ENCODE measurements at places on chromosomes 2 and 18.

DNA sequence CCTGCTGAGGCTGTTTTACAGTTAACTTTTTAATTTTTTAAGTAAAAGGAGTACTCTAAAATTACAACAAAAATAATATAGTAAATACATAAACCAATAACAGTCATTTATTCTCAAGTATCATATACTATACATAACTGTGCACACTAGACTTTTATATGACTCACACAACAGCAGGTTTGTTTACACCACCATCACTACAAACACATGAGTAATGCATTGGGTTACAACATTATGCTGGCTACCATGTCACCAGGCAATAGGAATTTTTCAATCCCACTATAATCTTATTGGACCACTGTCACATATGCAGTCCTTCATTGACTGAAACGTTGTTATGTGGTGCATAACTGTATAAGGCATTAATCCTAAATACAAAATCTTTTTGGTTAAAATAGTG, 42.5 kb downstream of the RASGRP3 start:
- DNase-seq: no peak

GRCh38 chr2:236637686-236638569, 68.3 kb downstream of the ACKR3 start:
- no peak for DNase-seq

DNA sequence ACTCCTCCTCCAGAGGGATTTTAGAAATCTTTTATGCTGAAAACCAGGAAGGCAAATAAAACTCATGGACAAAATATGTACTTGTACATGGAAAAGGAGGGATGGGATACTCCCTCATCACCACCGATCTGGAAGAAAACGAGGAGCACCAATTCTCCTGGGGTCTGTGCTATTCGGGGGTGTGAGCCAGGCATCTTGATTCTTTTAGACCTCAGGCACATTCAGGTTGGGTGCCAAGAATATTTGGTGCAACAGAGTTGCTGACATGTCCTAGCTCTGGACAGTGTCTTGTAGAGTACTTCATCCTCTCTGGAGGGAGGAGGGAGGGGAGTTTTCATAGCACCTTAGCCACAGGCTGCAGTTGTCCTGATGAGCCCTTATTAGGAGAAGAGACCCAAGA, 163.0 kb downstream of the PRKCE start:
- DNase-seq: no peak

DNA sequence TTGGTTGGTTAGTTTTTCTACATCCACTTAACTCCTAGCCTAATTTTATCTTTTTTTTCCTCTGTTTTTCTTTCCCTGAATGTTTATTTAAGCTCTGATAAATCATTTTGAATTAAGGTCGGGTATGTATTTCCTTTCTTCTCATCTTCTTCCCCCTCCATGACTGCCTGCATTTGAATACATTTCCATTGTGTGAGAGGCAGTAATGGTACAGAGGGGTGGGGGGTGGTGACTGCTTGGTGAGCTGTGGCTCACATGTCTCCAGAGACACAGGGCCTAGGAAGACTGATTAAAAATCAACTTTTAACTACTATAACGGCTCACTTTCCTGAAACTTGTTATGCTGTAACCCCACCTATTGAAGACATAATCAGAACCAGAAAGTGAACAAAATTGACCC, 58.0 kb downstream of the NEDD4L start:
- DNase-seq: no peak

DNA sequence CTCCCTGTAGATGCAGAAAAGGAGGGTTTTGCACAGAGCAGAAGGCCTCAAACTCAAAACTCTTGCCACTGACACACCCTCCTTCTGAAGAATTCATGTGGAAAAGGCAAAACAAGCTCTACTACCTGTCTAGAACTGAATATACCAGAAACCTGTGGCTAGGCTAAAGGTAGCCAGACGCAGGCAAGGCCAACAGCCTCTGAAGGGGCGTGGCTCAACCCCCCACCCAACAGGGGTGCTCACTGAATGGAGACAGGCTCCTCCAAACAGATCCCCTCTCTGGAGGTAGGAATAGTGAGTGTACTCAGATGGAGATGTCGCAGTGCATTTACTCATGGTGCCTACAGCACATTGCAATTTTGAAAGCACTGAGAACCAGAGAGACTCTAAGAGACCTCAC, 3.0 kb upstream of the STK17B start:
- no peak for DNase-seq

DNA sequence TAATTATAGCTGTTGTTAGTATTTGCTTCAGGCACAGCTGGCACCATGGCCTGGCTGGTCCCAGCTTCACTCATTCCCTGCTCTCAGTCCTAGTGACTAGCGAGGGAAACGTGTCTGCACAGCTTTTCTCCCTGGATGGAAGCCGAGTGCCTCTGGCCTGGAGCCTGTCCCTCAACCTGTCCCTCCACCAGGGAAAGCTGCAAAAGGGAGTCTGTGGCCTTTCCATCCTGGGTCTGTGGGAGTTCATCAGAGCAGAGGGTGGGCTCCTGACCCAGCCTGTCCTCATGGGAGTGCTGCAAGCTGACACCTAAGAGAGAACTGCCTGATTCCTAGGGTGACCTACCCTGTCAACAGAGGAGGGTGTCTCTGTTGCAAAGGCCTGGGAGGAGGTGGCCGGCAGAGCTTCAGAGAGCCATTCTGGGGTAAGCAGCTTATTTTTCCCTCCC, 118.3 kb downstream of the CAPN13 start:
- DNase-seq: no peak

- no peak for DNase-seq
Observed at GRCh38 chr2:42967959-42968674, 175.7 kb upstream of the HAAO start.
